Activated CD4-positive, alpha-beta T cell treated with anti-CD3 and anti-CD28 coated beads, Interleukin-2, amount 50 U/mL, for 48 hours (primary cell): ENCODE measurements at places on chromosomes 2 and 18.

- no peak for DNase-seq
Measured at GRCh38 chr2:187055463-187055862, 206.5 kb upstream of the ZSWIM2 start.

- DNase-seq: no peak
Measured at GRCh38 chr2:134675314-134675713, 43.5 kb downstream of the TMEM163 start.

GRCh38 chr2:46361920-46362666, 64.9 kb downstream of the EPAS1 start:
- DNase-seq: no peak

- no peak for DNase-seq
Measured at GRCh38 chr18:57864615-57865121, 61.6 kb upstream of the ATP8B1 start.

GRCh38 chr2:174656676-174657176, 59.1 kb upstream of the WIPF1 start:
- DNase-seq: no peak

DNA sequence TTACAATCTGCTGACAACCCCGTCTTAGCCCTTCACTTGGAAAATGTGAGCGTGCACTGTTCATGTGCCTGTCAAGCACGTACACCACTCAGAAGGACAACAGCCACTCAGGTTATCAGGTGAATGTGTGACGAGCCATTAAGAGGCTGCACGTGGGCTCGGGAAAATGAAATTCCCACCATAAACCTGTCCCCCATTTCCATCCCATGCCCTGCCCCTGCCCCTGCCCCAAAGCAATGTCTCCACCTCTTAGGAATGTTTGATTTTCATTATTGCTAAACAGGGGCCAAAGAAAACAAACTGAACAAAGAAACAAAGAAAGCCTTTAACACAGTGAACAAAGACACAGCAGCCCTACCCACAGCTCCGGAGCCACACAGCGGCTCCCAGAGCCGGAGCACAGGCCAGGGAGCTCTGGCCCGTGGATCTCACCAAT, 90.5 kb downstream of the TMEM18 start:
- DNase-seq: no peak

- DNase-seq: no peak
Measured at GRCh38 chr2:235740821-235741220, 247.0 kb downstream of the AGAP1 start.

DNA sequence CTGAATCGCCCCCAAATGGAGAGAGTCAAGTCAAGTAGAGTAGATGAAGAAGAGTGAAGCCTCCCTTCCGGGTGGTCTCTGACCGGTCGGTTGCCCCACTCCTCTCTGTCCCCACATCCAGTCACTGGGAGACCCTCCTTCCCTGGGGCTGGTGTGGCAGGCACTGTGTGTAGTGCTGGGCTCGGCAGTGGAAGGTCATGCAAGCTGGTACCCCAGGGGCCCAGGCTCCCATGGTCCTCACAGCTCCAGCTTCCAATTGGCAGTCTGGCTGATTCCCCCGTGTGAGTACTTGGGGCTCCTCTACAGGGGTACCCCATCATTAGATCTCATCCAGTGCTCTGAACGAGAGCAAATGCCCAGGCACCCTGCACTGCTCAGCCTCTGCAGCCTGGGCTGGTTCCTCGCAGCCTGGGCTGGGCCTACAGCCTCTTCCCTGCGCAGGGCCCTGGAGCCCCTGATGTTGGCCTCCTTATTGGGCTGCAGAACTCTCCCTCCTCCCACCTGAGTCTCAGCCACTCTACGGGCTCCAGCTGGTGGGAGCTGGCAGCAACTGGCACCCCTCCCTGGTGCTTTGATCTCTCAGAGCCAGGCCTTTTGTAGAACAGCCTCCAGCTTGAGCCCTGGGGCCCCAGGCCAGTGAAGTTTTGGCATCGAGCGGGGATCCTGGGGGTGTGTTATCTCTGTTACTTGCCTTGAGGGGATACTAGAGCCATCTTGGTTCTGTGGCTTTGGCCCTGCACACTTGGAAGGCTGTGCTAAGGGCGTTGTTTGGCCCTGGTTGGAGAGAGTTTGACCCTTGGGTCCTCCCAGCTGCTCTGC, 187.8 kb upstream of the HDAC4 start:
- no peak for DNase-seq

DNA sequence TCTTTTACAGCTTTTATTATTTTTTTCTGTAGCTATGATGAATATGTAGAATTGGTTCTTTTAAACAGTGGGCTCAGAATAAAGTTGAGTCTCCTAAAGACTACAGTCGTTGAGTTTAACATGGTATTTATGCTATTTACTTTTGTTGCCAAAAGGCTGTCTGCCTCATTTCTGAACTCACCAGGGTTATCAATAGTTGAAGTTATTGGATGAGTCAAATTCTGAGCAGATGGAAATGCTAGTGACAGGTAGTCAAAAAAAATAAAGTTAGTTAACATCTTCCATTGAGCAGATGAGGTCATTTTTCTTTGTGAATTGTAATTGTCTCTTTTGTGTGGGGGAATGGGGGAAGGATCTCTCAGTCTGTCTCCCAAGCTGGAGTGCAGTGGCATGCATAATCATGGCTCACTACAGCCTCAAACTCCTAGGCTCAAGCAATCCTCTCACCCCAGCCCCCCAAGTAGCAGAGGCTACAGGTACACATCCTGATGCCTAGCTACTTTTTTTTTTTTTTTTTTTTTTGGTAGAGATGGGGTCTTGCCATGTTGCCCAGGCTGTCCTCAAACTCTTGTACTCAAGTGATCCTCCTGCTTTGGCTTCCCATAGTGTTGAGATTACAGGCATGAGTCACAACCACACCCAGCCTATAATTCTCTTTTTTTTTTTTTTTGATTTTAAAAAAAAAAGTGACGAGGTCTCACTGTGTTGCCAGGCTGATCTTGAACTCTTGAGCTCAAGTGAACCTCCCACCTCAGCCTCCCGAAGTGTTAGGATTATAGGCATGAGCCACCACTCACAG, 8.9 kb downstream of the PAPOLG start:
- DNase-seq: no peak

- DNase-seq: no peak
Measured at GRCh38 chr18:28175150-28175929, 1.6 kb downstream of the CDH2 start.

DNA sequence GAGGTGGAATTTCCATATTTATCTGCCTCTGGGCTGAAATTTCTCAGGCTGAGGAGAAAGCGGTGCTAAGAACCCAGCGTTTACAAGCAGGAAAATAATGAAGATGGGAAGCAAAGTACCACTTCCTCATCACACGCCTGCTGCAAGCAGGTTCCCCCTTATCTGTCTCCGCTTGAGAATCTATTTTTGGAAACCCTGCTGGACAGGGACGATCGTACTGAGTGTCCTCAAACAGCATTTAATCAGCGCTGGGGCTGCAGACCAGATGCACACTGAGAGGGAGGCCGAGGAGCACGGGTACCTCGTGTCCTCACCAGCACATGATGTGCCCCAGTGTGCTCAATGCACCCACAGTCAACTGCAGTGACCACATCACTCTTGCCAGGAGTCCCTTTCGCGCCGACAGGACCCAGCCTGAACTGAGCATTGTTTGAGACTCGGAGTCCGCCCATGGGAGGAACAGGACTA, 160.4 kb downstream of the HDAC4 start:
- no peak for DNase-seq

DNA sequence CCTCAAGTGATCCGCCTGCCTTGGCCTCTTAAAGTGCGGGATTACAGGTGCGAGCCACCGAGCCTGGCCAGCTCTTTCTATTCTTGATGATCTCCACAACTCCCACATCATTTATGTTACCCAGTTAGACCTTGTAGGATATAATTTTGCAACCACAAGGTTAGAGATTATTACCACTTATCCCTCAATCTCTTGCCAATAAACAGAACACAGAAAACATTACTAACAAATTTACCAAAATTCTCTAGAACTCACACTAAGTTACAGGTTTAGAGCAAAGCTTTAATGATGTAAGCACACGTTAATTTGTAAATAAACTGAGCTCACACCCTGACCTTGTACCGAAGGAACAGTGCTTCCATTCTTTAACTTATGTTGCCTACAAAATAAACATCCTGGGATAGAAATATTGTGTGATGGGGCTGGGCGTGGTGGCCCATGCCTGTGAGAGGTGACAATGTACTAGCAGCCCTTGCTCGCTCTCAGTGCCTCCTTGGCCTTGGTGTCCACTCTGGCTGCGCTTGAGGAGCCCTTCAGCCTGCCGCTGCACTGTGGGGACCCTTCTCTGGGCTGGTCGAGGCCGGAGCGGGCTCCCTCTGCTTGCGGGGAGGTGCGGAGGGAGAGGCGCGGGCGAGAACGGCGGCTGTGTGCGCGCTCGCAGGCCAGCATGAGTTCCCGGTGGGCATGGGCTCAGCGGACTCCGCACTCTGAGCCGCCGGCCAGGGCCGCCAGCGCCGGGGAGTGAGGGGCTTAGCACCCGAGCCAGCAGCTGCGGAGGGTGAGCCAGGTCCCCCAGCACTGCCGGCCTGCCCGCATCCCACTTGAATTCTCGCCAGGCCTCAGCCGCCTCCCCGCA, 42.1 kb upstream of the ITSN2 start:
- DNase-seq: no peak

- DNase-seq: no peak
Measured at GRCh38 chr2:78541451-78542267, 483.8 kb upstream of the REG3G start.

DNA sequence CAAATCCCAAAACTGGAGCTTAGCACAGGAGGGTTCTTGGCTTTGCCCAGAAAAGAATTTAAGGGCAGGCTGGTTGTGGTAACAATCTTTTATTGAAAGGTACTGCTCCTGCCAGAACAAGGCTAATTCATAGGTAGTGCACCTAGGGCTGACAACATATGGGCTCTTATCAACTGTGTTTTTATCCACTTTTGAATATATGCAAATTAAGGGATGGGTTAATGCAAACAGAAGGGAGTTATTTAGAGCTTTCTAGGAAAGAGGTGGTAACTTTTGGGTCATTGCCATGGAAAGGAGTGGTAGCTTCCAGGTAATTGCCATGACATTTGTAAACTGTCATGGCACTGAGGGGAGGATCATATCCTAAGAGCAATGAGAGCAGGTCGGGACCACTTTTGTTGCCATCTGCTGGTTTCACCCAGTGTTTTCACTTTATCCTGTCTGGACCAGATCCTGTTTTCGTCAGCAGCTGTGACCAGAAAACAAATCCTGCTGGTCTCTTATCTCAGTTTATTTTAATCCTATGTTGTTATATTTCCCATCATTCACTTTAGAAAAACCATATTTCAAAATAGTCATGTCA, 981 bp downstream of the C2orf66 start:
- no peak for DNase-seq

DNA sequence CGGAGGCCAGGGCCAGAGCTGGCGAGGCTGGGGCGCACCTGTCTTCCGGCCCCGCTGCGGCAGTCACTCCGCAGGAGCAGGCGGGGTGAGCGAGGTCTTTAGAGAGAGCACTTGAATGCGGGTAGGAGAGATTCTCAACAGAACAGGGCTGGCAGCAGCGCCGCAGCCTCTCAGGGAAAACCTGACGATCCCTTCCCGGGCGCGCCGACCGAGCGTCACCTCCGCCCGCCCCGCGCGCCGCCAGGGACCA, 526 bp downstream of the PRKRA start:
- DNase-seq: no peak

DNA sequence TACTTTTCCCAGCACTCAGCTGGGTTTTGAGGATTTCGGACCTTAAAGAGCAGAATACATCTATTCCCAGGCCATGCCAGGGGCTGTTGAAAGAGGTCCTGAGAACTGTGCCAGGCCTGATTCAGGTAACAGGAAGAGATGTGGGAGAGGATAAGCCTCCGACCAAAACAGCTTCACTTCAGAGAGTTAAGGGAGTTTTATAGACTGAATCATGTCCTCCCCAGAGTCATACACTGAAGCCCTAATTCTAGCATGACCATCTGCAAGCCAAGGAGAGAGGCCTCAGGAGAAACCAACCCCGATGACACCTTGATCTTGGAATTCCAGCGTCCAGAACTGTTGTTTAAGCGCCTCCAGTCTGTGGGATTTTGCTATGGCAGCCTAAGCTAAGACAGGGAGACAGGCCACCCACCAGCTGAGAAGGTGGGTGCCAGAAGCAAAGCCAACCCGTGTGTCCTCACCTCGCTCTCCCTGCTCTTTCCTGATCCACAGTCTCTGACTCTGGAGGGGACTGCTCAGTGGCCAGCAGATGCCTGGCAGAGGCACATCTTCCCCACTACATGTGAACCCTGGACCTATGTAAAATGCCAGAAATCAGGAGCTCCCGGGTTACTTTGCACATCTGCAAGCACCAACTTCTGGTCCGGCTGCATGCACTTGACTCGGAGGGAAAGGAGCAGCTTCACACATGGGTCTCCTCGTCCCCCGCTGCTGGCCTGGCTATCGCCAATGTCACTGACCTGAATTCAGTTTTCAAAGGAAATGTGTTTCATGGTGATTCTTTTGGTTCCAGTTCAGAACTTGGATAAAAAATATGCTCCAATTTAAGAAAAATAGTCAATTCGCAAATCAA, 116.8 kb upstream of the EPC2 start:
- DNase-seq: peak; percentile 31

- no peak for DNase-seq
Measured at GRCh38 chr2:118668431-118669424, 178.7 kb downstream of the EN1 start.

GRCh38 chr2:11419781-11420180, 46.2 kb downstream of the E2F6 start:
- no peak for DNase-seq

GRCh38 chr2:24515335-24515734, 24.3 kb downstream of the NCOA1 start:
- DNase-seq: no peak

GRCh38 chr2:234247453-234248180, 197.1 kb downstream of the SPP2 start:
- no peak for DNase-seq

- DNase-seq: no peak
Measured at GRCh38 chr2:152176113-152176714, 651 bp upstream of the STAM2 start.

DNA sequence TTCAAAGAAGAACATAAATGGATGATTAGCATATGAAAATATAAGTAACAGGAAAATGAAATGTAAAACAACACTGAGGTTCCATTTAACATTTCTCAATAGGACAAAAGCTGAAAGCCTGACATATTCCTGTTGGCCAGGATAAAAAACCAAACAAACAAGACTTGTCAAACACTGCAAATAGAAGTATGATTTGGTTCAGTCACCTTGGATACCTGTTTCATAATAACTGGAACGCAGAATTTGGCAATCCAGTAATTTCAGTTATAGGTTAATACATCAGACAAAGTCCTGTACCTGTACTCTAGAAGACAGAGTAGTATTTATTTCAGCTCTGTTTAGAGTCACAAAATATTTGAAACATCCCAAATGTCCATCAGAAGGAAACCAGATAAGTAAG, 16.5 kb upstream of the EVA1A start:
- DNase-seq: no peak

- no peak for DNase-seq
Measured at GRCh38 chr18:59540780-59541179, 156.4 kb downstream of the CCBE1 start.

DNA sequence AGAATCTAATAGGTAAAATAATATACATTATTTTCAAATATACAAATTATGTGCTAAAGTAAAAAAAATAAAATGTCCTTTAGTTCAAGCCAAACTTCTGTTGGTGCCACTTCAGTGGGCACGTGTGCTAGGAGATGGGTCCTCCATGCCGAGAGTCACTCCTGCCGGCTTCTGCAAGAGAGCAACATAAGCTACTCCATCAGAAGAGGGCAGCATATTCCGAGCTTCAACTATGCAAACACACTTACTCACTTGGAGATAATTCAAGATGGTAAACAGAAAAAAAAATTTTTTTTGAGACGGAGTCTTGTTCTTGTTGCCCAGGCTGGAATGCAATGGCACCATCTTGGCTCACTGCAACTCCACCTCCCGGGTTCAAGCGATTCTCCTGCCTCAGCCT, 24.4 kb downstream of the CNOT11 start:
- DNase-seq: no peak
